Myocyte (in vitro differentiated cells): ENCODE measurements at places on chromosomes 13 and 19. TPM values are rescaled to one million over a fixed set of nuclear protein-coding genes. Genes with fewer than 3 reads are reported as not detected.

ZNF493 gene
- 10.8 and 12.3 TPM in 2 replicates for total RNA-seq

ETV2 gene
- not detected in 2 replicates for total RNA-seq

ZNF254 gene
- 23.0 and 25.3 TPM in 2 replicates for total RNA-seq

ICAM4 gene
- total RNA-seq, result 1.4 and 3.2 TPM in 2 replicates

RPS19 gene
- total RNA-seq, result 323 and 368 TPM in 2 replicates

ZNF470 gene
- total RNA-seq, result 2.0 and 2.1 TPM in 2 replicates

ZNF69 gene
- 6.3 and 8.8 TPM in 2 replicates for total RNA-seq

CD209 gene
- total RNA-seq, result not detected in 2 replicates

PSG3 gene
- total RNA-seq, result not detected in 2 replicates

ATP12A gene
- not detected in 2 replicates for total RNA-seq

TBXA2R gene
- total RNA-seq, result 0.16 and 0.26 TPM in 2 replicates

ZNF528 gene
- 8.7 and 26.8 TPM in 2 replicates for total RNA-seq

KLK6 gene
- not detected in 2 replicates for total RNA-seq

PRTN3 gene
- not detected in 2 replicates for total RNA-seq

DNA sequence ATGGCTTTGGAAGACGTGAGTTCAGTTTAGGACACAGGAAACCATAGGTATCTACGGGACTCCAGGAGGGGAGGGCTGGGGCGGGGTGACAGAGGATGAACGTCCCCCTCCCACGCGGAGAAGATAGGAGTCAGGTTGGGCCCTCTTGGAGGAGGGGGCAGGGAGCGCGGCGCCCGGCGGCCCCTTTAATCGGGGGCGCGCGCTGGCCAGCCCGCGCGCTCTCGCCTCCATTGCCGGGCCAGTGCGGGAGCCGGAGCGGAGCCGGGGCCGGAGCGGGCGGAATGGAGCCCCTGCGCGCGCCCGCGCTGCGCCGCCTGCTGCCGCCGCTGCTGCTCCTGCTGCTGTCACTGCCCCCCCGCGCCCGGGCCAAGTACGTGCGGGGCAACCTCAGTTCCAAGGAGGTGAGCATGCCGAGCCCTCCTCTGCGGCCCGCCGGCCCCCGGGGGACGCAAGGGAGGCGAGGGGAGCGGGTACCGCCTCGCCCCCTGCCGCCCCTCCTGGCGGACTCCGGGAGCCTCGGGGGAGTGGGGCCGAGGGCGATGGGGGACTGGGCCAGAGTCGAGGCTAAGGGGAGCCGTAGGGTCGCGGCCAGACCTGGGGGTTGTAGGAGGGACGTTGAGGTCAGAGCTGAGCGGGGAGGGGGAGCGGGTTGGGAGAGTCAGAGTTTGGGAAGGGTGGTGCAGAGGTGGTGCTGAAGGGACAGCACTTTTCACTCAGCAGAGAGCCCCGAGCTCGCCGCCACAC, at the start of gene TMEM145:
Gene TMEM145 (plus strand): TSS at position 214 of the 744 bp plus-strand sequence. CDS start 68 bp downstream, at position 282.
- DNase-seq, result peak; percentile 64

- peak; percentile 48 for DNase-seq
These were observed 84.5 kb upstream of the IRS2 start for GRCh38 chr13:109870696-109871370.

DNA sequence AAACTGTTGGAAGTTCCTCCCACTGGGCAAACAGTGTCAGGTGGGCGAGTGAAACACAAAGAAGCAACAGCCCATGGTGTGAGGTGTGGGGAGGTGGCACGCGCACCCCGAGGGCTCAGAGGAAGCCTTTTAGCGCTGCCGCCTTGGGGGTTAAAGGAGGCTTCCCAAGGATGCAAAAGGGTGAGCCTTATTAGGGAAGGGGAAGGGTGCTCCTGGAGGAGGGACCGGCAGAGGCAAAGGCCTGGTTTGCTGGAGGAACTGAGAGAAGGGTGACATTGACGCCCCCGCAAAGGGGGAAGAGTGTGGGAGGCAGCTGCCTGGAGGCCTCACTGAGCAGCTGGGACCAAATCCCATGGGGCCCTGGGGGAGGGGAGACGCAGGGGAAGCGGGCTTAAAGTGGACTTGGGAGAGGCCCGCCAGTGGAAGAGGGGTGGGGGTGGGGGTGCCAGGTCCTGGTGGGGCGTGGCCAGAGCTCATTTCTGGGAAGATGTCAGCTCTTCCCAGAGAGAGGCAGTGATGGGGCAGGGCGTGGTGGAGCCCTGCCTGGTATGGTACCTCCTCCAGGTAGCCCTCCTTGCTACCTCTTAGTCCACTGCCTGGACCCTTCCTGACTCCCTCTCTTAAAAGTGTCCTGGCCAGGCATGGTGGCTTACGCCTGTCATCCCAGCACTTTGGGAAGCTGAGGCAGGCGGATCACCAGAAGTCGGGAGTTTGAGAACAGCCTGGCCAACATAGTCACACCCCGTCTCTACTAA, 12.0 kb upstream of the FCHO1 start:
- DNase-seq, result peak; percentile 50

DNA sequence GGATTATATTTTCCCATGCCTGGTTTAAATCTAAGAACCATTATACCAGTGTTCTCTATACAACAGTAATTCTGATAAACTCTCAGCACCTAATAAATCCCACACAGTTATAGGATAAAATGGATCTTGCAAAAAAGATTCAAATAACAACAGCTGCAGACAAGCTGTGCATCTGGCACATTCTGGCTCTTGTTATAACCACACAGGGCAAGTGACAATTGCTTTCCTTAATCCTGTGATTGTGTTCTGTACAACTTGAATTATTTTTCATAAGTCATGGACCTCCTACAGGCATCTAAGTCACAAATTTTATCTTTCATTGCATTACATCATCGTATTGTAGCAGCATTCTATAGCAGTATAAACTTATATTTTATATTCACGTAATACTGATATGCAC, 948.3 kb downstream of the SLITRK1 start:
- DNase-seq, result peak; percentile 61

- no peak for DNase-seq
These were observed 1.4 kb downstream of the LENG9 start for GRCh38 chr19:54462047-54462654.

GRCh38 chr19:5036698-5037563, 68.0 kb downstream of the KDM4B start:
- peak; percentile 77 for DNase-seq

DNA sequence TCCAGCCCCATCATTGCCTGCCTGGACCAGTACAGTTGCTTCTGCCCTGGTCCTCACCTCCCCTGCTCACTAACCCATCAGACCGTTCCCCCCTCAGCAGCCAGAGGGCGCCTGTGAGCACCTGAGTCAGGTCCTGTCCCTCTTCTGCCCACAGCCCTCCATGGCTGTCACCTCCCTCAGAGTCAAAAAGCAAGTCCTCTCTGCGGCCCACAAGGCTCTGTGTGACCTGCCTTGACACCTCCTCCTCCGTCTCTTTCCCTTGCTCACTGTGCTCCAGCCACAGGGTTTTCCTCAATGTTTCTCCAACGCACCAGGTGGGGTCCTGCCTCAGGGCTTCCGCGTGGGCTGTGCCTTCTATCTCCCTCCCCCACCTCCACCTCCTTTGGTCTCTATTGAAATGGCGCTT, 29.4 kb upstream of the PTPRS start:
- DNase-seq, result peak; percentile 38

DNA sequence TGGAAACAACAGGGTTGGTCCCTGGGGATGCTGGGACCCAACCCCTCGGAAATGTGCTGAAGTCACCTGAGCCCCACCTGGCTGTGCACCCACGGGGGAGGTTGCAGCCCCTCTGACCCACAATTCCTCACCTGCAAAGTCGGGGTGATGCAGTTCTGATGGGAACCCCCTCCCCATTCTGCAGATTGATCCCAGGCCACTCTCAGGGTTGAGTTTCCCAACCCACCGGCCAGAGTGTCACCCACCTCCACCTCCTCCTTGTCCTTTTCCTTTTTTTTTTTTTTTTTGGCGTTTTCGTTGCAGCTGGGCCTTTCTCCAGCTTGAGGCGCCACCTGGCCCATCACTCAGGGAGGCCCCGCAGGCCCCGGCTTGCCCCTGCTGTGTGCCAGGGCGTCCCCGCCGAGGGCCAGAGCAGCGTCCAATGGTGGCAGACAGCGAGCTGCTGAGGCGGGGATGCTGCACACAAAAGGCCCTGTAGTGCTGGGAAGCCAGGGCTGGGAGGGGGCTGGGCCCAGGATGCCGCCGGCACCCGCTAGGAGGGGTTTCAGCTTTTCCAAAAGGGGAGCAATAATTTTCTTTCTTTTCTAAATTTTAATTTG, 4.6 kb downstream of the PIK3R2 start:
- peak; percentile 25 for DNase-seq

DNA sequence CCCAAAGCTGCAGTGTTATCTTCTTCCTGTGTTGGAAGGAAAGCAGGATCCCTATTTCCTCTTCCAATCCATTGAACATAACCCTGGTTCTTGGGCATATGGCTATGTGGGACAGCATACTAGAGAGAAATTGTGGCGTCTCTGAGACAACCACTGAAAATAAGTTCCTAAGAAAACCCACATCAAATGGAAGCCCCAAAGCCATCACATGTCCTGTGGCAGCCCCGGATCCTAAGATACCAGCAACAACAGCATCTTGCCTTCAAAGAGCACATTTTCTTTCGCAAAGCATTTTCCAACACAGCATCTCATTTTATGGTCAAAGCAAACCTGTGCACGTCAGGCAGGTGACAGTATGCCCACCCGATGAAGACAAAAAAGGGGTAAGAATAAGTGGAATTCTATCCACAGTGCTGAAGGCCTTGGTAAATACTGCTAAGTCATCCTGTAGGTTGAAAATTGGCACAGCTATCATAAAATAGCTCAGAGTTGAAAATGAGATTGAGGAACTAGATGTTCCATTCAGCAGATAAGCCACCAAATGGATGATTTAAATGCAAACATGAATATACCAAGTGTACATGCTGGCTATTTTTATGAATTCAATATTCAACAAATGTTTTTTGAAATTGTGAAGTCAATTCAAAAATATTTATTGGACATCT, 232.2 kb downstream of the DLEU7 start:
- no peak for DNase-seq

DNA sequence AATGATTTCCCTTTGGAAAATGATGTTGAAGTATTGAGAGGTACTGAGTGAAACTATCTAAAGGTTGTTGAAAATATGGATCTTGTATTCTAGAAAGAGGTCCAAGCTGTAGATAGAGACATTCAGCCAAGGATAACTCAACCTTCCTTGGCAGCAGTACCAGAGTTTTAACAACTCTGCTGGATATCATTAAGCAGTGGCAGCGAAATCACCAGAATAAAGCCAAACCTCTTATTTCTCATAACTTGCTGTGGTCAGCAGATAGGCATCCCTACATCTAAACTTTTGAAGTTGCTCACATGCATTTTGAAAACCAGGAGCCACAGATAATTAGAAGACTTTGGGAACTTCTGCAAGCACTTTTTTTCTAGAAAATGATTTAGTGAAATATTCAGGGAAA, 559.8 kb downstream of the IRS2 start:
- no peak for DNase-seq

GRCh38 chr19:6495947-6496346, 6.2 kb downstream of the TUBB4A start:
- no peak for DNase-seq

- DNase-seq, result peak; percentile 11
These were observed 16.2 kb downstream of the PSPC1 start for GRCh38 chr13:19766591-19766990.

- DNase-seq, result no peak
These were observed 236 bp upstream of the TINCR start for GRCh38 chr19:5567970-5568407.

DNA sequence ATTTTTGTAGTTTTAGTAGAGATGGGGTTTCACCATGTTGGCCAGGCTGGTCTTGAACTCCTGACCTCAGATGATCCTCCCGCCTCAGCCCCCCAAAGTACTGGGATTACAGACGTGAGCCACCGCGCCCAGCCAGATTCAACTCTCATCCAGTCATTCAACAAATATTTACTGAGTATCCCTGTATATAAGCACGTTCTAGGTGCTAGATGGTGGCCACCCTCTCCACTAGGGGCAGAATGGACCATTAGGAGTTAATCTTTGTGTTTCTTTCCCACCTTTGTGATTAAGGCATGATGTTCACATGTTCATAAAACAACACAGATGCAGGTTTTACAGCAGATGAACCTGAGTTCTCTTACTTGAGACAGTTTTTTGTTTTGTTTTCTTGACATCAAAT, 7.3 kb downstream of the SHKBP1 start:
- DNase-seq, result no peak

- no peak for DNase-seq
These were observed 4.0 kb downstream of the TCF3 start for GRCh38 chr19:1648459-1648849.

- no peak for DNase-seq
These were observed 42.1 kb downstream of the LPAR6 start for GRCh38 chr13:48370815-48371214.

- no peak for DNase-seq
These were observed 31.5 kb upstream of the MAP3K10 start for GRCh38 chr19:40159744-40160143.

GRCh38 chr19:3931041-3931440, 1.8 kb upstream of the NMRK2 start:
- no peak for DNase-seq

GRCh38 chr13:105971312-105971711, 564.1 kb downstream of the EFNB2 start:
- no peak for DNase-seq

DNA sequence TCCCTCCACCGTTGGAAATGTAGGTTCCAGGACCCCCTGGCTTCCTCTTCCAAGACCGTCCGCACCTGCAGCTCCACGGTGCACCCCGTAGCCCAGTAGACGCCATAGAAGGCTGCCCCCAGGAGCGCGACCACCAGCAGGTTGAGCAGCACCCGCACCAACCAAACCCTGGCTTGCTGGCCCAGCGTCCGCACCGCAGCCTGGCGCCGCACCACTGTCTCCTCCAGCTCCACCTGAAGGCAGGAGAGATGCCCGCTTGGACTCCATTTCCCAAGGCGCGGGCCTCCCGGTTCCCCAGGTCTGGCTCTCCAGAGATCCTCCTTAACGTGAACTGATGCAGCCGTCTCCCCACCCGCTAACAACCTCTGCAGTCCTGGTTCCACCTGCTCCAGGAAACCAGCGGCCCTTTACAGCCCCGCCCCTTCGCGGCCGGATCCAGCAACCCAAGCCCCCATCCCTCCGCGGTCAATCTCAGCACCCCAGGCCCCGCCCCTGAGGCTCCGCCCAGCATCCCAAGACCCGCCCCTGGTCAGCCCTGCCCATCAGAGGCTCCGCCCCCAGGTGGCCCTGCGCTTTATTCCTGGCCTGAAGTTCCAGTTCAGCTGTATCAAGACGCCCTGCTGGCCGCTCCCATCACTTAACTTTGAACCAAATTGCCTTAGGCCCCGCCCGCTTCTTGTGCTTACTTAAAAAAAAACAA, 5.0 kb upstream of the LENG1 start:
- no peak for DNase-seq

- DNase-seq, result peak; percentile 46
These were observed 43.0 kb downstream of the CACNA1A start for GRCh38 chr19:13463296-13463695.

- DNase-seq, result no peak
These were observed 616.3 kb downstream of the UQCRFS1 start for GRCh38 chr19:28596561-28597071.
